Progenitor cell of endocrine pancreas (in vitro differentiated cells): ENCODE measurements at places on chromosomes 12 and 14. TPM values are rescaled to one million over a fixed set of nuclear protein-coding genes. Genes with fewer than 3 reads are reported as not detected.
A peak's percentile ranks its signal among the peaks of the same experiment; 100 is the strongest.

Gene KLRC1
- total RNA-seq = not detected in 2 replicates

Gene SLCO1B3
- not detected in 2 replicates for total RNA-seq

Gene IGF1
- total RNA-seq = 0.57 and 1.6 TPM in 2 replicates

Gene VRTN
- 1.2 and 1.5 TPM in 2 replicates for total RNA-seq

Gene ZC3H10
- total RNA-seq = 12.0 and 13.8 TPM in 2 replicates

Gene PPFIA2
- total RNA-seq = 0.87 and 1.1 TPM in 2 replicates

Gene SLC6A12
- 3.1 and 4.7 TPM in 2 replicates for total RNA-seq

Gene PLEKHD1
- 1.5 and 2.0 TPM in 2 replicates for total RNA-seq

Gene ANKRD33
- total RNA-seq = 0.14 and 0.44 TPM in 2 replicates

Gene CYP46A1
- total RNA-seq = 2.9 and 3.9 TPM in 2 replicates

Gene FOXM1
- 80.8 and 92.2 TPM in 2 replicates for total RNA-seq

Gene LMO3
- 39.4 and 48.4 TPM in 2 replicates for total RNA-seq

Gene ENDOU
- not detected in 2 replicates for total RNA-seq

Gene LUM
- 0.16 TPM in 1 of 2 replicates, not detected in the other for total RNA-seq

Gene CLEC4C
- total RNA-seq = not detected in 2 replicates

Gene GLT8D2
- 0.46 and 0.80 TPM in 2 replicates for total RNA-seq

DNA sequence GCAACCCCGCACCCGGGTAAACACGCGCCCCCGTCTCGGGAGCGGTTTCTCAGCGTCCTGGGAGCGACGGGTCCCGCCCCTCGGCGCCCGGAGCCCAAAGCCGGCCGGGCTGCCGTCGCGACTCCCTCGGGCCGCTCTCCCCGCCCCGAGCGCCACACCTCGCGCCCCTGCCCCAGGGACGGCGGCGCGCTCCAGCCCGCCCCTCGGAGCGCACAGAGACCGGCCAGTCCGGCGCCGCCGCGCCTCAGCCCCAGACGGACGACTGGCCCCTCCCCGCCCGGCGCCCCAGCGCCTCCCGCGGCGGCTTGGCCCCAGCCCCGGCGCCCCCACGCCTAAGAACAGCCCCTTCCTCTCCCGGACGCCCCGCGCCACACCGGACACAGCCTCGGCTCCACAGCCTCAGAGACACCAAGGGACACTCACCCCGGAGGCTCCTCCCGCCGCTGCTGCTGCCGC is 411 bp downstream of the BTBD7 start:
- peak; percentile 68 for DNase-seq

DNA sequence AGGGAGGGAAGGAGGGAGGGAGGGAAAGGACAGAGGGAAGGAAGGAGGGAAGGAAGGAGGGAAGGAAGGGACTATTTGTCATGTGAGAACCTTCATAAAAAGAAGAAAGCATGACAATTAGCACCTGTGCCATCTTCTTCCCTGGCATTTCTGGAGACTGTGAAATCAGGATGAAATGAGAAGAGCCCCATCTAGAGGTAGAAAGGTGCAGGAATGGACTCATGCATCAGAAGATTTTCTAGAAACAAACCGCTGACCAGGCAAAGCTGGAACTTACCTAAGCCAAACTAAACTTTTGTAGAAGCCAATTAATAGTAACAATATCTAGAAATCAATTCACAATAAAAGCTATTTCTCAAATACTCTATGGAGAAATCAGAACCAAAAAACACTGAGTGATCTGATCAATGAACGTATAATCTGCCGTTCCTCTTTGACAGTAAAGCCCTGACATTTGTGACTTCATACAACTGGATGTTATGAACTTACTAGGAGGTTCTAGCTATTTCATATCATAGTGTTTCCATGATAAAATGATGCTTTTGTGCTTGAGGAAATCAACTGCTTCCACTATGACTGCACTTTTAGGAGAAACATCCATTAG is 24.4 kb upstream of the CRACR2A start:
- no peak for DNase-seq

- DNase-seq = no peak
Observed at GRCh38 chr12:106289196-106289681, 13.3 kb upstream of the TCP11L2 start.

DNA sequence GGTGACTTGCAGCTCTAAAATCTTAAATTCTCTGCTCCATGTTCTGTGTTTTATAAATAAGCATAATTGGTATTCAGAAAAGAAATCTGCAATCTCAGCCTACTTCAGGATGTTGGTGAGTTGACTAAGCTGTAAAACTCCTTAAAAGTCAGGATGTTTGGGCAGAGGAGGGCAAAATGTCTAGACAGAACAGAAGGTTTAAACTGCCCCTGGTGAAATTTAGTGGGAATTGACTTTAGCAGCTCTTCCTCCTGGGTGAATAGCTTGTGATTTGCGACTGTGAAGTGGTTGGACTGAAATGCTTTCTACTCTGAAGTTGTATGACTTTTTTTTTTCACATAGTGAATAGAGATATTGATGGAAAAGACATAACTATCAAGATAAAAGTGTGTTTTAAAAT is 85.8 kb downstream of the CAND1 start:
- no peak for DNase-seq

DNA sequence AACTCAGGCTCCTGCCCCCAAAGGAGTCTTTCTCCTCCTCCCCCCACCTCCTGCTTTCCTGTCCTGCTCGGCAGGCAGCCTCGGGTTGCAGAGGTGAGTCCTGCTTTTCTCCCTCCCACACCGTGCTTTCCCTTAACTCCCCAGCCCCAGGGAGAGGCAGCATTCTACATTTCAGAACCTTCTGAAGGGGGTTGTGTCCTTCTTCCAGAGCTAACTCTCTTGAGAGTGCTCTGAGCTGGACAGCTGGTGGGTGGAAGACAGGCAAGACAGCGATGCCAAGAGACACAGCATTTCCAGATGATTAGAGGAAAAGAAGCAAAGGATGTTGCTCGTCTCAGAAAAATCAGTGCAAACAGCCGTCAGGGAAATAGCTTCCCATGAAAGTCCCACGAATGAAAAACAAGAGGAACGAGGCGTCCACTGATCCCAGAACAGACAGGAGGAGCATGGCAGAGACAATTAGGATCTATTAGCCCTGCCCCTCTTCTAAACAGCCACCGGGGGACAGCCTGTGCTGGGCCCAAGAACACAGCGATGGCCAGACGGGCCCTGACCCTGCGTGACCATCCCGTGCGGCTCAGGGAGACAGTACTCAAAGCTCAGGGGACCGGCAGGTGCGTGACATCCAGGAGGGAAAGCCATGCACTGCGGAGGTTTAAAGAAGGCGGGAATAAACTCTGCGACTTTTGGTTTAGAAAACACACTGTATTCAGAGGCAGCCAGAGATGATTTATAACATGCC is 216.5 kb upstream of the RTL1 start:
- no peak for DNase-seq

- DNase-seq = no peak
Observed at GRCh38 chr14:105483300-105484068, 3.2 kb upstream of the CRIP1 start.

GRCh38 chr12:8052679-8053078 is 13.5 kb downstream of the C3AR1 start:
- no peak for DNase-seq

GRCh38 chr12:98948343-98948949 is 303.4 kb downstream of the APAF1 start:
- no peak for DNase-seq

DNA sequence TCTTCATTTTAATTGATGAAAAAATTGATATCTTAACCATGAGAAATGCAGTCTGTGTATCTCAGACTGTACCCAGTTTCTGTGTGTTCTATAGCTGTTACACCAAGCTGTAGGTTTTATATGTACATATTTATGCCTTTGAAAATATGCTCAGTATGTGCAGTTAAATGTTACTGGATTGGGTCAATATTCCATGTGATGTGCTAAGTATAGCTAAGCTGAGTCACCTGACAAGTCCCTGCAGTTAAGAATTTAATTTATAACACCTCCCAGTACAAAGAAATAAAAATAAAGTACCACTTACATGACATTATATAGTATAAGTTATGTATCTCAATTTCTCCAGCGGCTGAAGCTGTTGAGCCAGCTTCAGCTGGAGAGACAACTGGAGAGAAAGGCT is 984.0 kb downstream of the GALC start:
- DNase-seq = no peak

- DNase-seq = no peak
Observed at GRCh38 chr12:109189291-109189690, 72.9 kb downstream of the ACACB start.

- DNase-seq = no peak
Observed at GRCh38 chr14:72539661-72540315, 354.1 kb downstream of the DPF3 start.

DNA sequence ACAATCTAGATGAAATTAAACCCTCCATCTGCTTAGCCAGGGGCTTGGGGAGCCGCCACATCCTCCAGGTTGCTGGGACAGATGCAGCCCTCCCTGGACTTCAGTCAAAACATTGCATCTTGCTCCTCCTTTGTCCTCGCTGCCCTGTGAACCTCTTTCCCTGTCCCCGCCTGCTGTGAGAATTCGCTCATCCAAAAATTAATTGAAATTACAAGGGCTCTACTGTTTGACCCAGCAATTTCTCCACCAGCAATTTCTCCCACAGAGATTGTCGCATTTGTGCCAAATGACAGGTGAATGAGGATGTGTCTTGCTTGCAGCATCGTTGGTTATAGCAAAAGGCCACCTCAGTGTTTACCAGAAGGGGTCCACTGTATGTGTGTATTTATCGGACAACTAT is 5.0 kb upstream of the POP5 start:
- DNase-seq = no peak

- DNase-seq = no peak
Observed at GRCh38 chr14:31945074-31945613, 132.0 kb upstream of the ARHGAP5 start.

GRCh38 chr12:96197503-96198272 is 3.5 kb downstream of the ELK3 start:
- no peak for DNase-seq

DNA sequence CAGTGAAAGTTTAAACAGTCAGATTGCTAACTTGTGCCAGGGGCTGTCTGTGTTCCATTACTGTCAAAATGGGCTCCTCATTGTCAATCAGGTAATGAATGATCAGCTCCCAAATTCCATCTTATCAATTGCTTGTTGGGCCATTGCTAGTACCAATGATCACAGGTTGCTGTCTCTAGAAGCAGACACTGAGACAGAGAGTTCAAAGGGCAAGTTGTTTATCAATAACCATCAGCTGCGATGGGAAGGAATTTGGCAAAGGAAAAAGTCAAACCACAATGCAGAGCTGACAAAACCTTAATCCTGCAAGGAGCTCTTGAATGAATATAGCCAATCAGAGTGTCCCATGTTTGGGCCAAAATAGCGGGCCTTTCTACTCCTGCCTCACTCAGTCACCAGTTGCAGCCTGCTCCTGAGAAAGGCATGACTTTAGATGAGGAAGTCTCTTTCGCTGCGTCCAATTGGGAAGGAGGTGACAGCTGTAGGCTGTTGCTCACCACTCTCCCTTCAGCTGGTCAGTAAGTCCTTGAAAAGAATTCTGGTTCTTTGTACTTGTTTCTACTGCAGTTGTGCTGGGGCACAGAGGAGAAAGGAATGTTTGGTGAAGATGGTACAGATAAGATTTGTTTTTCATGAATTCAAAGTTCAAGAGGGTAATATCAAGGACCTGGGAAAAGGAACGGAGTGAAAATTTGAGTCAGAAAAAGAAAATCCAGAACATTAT is 179.2 kb upstream of the PDE3A start:
- no peak for DNase-seq

DNA sequence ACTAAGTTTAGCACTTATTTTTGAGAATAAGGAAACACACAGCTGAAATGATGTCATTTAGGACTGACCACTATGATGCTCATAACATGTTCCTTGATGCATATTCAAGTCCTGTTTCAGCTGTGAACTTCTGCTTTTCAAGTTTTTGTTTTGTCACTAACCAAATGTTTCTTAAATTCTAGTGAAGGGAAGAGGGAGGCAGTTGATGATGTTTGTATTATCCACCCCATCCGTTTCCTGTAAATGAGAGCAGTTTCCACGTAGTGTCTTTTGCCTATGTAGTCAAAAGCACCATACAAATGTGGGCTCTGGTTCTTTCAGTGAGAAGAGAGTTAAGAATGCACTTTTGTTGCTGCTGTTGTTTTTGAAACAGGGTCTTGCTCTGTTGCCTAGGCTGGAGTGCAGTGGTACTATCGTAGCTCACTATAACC is 491.8 kb downstream of the PCNX1 start:
- DNase-seq = no peak

GRCh38 chr14:22266683-22267082 is 322.3 kb downstream of the DAD1 start:
- no peak for DNase-seq

- no peak for DNase-seq
Observed at GRCh38 chr12:104399740-104400612, 56.8 kb upstream of the CHST11 start.

GRCh38 chr12:868722-869121 is 80.8 kb downstream of the RAD52 start:
- DNase-seq = no peak

- DNase-seq = no peak
Observed at GRCh38 chr14:38469156-38469555, 213.3 kb upstream of the CLEC14A start.

DNA sequence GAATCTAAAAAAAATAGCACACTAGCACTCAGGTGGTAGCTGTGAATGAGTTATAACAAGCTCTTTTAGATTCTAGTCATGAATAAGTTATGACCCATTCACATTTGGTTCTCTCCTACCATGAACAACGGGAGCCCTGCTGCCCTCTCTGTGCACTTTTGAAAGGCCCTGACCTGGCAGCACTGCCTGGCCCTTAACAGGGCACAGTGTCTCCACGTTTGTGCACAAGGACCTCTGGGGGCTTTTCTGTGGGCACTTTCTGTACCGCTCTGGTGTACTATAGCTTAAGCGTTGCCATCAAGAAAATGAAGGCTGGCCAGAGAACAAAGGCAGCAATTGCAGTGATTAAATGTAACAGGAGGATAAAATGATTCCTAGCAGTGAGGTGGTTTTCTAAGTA is 21.2 kb downstream of the CCDC92 start:
- DNase-seq = no peak

DNA sequence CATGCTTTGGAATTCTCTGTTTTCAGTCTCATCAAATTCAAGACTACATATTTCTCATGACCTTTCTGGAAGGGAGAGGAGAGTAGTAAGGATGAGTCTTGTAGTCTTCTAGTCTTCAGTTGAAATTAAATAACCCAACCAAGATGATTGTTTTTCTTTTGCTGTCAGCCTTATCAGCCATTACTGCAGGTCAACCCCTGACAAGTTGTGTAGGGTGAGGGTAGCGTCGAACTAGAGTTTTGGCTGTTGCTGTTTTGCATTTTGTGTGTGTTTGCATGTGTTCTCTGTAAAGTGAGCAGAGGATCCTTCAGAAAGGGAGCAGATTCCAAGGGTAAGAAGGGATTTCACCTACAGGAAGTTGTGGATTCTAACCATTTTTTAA is 28.4 kb downstream of the DIP2B start:
- no peak for DNase-seq

GRCh38 chr12:63882844-63883243 is 38.3 kb downstream of the SRGAP1 start:
- no peak for DNase-seq
